Natural killer cell (primary cell): ENCODE measurements at places on chromosomes 3 and 15.
A peak's percentile ranks its signal among the peaks of the same experiment; 100 is the strongest.

DNA sequence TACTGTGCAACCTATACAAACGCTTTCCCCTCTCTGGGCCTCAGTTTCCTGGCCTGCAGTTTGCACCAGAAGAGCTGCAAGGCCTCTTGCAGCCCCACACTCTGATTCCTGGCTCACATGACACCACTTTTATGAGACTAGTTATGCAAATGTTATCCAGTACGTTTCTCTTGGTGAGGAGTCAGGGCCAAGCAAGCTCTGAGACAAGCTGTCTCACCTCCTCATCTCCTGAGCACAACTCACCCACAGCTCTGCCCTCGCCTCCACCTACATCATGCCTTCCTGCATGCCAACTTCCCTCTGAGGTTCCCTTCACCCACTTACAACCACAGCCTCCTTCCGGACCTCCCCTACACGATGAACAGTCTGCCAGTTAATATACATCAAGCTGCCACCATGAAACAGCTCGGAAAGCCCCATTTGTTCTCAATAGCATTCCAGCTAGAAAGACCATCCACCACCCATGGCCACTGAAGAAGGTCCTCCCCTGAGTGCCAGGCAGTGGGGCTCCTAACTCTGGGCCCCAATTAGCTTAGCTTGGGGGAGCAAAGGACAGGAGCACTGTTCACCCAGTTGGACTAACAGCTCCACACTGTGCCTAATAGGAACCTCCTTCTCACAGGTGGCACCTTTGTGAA is 25.0 kb downstream of the CRYGS start:
- peak; percentile 37 for DNase-seq

DNA sequence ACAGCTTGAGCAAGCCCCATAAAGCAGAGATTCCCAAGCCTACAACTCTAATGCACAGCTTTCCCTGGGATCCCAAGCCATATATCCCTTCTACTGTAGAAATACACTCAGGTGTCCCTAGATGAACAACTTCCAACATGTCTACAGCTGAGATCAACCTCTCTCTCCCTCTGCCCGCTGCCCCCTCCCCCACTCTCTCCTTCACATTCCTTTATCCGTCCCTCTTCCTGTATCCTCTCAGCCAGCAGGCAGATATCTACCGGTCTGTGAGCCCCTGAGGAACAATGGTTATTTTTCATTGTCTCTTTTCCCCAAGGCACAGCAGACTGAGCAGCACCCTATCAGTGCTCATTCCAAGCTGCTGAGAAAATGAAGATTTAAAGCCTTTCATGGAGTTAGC is 138.6 kb downstream of the SUCLG2 start:
- DNase-seq, result no peak

DNA sequence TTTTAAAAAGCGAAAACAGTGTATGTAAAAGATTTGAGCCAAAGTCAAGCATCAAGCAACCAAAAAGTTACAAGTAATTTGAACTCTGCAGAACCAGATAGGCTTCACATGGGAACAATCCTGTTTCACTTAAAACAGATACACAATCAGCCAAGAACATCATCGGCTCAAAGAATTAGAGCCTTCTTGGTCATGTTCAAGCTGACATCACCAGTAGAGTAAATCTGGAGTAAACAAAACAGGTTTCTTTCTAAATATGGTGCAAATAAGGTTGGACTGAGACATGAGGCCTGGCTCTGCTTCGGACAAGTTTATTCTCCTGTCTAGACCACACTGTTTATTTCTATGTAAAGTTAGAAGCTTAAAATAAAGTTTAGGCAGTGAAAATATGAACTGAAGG is 116.0 kb downstream of the GMNC start:
- DNase-seq, result no peak

GRCh38 chr3:42398080-42398479 is 12.3 kb downstream of the LYZL4 start:
- DNase-seq, result no peak

GRCh38 chr3:53350652-53351051 is 3.3 kb upstream of the DCP1A start:
- no peak for DNase-seq

GRCh38 chr15:65305776-65306175 is 1.3 kb downstream of the RNU5B-1 start:
- DNase-seq, result no peak

- no peak for DNase-seq
Measured at GRCh38 chr3:183790700-183791099, 34.7 kb downstream of the MAP6D1 start.

DNA sequence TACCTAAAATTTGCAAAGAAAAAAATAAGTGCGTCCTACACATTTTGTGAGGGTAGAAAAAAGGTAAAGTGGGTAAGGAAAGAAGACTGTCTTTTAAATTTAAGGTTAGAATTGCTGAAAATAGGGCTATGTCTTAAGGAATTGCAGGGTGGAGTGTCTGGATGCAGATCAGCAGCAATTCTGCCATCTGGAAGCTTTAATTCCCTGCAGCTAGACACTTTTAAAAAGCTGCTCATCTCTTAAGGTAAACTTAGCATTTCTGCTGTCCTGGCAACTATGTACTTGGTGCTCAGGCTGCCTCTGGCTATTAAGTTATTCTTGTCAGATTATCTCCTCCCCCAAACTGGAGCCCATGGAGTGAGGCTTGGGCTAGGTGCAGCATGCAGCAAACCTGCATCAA is 420.2 kb downstream of the SI start:
- DNase-seq, result no peak

GRCh38 chr15:98431171-98431570 is 217.2 kb upstream of the IGF1R start:
- no peak for DNase-seq

DNA sequence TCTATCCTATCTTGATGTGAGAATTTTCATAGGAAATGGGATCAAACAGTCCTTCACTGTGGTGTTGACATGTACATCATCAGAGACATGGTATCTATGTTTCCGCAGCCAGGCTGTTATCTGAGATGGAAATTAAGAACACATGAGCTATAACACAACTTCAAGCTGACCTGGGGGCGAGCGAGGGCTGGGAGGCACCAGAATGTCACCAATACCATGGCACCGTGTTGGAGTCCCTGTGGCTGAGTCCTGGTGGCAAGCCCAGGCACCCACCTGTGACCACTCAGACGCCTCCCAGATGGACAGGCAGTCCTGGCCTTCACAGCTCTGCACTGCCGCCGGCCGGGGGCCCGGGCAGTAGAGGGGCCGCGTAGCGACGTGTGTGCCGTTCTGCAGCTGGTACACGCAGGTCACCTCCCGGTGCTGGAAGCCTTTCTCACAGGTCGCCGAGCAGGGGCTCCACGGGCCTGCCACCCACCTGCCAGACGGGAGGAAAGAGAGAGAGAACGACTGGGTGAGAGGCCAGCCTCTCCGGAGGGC is 263.9 kb upstream of the LYSMD4 start:
- DNase-seq, result peak; percentile 6

GRCh38 chr15:66454143-66454542 is 43.4 kb downstream of the SNAPC5 start:
- no peak for DNase-seq

DNA sequence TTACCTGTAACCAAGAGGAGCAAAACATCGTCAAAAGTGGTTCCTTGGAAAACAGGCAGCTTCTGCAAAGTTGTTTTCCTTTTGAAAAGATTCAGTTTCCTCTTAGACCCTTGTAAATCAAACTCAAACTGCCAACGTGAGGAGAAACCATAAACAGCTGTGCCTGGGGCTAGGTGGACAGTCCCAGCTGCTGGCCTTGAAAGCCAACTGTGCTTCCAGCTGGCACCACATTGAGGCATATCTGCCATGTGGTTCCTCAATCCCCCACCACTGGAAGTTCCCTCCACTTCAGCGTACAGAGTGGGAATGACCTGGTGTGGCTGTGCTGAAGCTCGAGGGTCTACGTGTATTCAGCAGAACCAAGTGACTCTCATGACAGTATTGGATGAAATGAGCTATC is 40.9 kb downstream of the HRH1 start:
- DNase-seq, result no peak

DNA sequence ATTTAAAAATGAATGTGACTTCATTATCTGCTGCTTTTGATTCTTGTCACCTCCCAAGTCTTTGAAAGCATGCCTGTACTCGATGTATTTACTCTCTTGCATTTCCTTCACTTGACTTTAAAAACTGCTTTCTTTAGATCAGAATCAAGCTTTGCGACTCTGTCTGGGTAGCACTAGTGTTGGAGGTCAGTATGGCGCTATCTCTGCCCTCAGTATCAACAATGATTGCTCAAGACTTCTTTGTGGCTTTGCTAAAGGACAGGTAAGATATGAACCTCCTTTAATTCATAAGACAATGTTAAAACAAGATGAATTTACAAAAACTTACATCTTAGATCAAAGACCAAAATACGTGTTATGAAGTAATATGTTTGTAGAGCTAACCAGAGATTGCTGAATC is 37.0 kb downstream of the VPS8 start:
- DNase-seq, result no peak

DNA sequence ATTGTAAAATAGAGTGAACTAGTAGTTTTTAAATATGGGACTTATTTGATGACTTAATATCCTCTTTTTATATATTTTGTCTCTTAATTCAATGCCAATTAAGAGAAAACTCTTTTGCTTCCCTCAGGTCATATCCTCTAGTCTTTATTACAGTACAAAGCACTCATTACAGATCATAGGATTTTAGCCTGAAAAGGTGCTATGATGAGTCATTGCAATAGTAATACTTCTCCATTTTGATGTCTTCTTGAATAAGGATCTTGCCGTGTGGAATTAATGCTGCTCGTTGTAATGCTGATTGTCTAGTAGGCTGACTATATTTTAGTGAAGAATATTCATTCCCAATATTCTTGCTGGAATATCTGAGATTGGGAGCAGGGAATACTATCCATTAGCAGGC is 612.2 kb upstream of the GOLIM4 start:
- no peak for DNase-seq

- no peak for DNase-seq
Measured at GRCh38 chr3:86913160-86913559, 77.8 kb downstream of the VGLL3 start.

DNA sequence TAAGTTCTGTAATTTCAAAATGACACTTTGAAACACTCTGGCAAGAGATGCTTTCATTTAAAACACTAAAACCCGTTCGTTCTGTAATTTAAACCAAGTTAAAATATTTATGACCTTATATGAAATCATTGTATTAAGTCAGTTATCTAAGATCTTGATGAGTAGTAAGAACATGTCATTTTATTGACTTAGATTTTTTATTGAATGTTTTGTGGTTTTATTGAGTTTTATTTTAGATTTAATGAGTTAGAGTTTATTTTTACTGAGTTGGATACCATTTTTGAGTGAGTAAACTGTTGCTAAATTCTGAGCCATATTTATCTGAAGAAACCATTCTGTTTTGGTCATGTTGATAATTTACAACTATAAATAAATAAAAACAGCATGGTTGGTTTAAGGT is 94.3 kb downstream of the PPARG start:
- DNase-seq, result no peak

- DNase-seq, result no peak
Measured at GRCh38 chr3:117439812-117440211, 730.2 kb downstream of the TUSC7 start.

DNA sequence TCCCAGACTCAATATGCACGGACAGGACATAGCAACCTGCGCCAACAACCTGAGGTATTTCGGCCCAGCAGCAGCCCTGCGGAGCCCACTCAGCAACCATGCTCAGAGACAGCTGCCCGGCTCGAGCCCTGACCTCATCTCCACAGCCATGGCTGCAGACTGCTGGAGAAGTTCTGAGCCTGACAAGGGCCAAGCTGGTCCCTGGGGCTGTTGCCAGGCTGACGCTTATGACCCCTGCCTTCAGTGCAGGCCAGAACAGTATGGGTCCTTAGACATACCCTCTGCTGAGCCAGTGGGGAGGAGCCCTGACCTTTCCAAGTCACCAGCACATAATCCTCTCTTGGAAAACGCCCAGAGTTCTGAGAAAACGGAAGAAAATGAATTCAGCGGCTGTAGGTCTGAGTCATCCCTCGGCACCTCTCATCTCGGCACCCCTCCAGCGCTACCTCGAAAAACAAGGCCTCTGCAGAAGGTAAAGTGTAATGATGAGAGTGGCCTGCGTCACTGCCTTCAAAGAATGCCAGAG is 25.5 kb downstream of the TMEM41A start:
- DNase-seq, result no peak

DNA sequence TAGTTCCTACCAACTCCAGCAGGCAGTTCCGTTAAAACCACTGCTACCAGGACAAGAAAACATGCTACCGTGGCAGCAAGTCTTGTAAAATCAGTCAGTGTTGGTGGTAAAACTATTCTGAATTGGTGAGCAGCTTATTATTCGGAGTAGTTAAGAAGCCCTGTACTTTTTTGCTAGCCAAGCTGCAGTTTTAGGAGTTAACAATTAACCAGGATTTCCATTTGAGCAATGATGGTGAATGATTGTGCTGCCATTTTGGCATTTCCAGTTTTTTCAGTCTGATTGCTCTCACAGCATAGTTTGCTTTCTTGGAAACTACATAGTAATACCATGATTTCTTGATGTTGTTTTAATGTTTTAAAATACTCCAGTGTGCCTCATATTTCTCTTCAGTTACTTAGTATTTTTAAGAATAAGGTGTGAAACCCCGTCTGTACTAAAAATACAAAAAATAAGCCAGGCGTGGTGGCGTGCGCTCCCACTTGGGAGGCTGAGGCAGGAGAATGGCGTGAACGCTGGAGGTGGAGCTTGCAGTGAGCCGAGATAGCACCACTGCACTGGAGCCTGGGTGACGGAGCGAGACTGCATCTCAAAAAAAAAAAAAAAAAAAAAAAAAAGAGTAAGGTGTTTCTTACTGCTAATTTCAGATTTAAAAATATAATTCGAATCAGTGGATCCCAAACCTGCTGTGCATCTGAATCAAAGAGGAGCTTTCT is 43.8 kb upstream of the SCAANT1 start:
- no peak for DNase-seq
